ENCODE measurements at places on chromosomes 3 and 15. TPM values are rescaled to one million over a fixed set of nuclear protein-coding genes. Genes with fewer than 3 reads are reported as not detected.

APOD gene
- total RNA-seq, result not detected

PCOLCE2 gene
- total RNA-seq, result 0.52 TPM

ISLR2 gene
- not detected for total RNA-seq

CCDC39 gene
- not detected for total RNA-seq

GRM7 gene
- total RNA-seq, result not detected

DYNLT2B gene
- 6.6 TPM for total RNA-seq

RBP2 gene
- total RNA-seq, result not detected

ANKUB1 gene
- total RNA-seq, result not detected

CNTN4 gene
- total RNA-seq, result not detected

LRRC2 gene
- total RNA-seq, result not detected

CEP152 gene
- 23.2 TPM for total RNA-seq

IQCF5 gene
- not detected for total RNA-seq

SLC22A14 gene
- total RNA-seq, result 0.11 TPM

CD276 gene
- 2.6 TPM for total RNA-seq

ZPLD1 gene
- total RNA-seq, result not detected

ZMYND10 gene
- 1.6 TPM for total RNA-seq

FETUB gene
- not detected for total RNA-seq

CACNA1D gene
- total RNA-seq, result 0.17 TPM

GOLGA6L10 gene
- 0.82 TPM for total RNA-seq

SMCO1 gene
- not detected for total RNA-seq

CHRNA3 gene
- not detected for total RNA-seq

HTR3E gene
- total RNA-seq, result not detected

CSPG5 gene
- 0.74 TPM for total RNA-seq

SAMMSON gene
- not detected for total RNA-seq

FEZF2 gene
- not detected for total RNA-seq

ZBBX gene
- total RNA-seq, result not detected

IQCH gene
- total RNA-seq, result 1.5 TPM

AMIGO3 gene
- total RNA-seq, result not detected

CYP1A2 gene
- not detected for total RNA-seq

CASR gene
- not detected for total RNA-seq

ZNF501 gene
- 3.6 TPM for total RNA-seq

ARPIN gene
- total RNA-seq, result not detected

FBXW12 gene
- not detected for total RNA-seq

MYRIP gene
- not detected for total RNA-seq

WDR76 gene
- total RNA-seq, result 81.5 TPM
